ENCODE measurements at places on chromosomes 2 and 18.

DNA sequence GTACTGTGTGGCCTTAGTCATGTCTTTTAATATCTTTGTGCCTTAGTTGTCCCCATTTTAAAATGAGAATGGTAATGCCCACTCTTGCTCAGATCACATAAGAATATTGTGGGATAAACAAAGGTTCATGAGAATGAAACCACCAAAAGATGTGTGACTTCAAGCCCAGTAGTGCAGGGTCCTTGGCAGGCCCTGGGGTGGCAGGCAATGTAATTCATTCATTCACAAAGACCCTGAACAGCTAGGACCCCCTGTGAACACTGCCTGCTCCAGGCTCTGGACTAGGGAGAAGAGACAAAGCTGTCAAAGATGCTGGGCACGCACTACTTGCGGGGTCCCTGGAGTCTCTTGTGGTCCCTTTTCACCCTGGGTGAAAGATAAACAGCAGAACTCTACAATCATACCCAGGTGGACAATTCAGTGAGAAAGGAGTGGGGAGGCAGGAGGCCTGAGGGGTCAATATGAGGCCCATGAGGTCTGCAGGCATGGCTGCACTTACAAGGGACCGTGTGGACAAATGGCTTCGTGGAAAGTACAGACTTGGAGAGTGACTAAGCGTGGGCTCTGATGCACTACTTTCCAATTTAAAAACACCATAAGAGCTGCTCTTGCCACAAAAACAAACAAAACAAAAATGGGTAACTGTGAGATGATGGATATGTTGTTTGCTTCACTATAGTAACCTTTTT is 136.1 kb downstream of the SMAD7 start:
- no peak for DNase-seq

DNA sequence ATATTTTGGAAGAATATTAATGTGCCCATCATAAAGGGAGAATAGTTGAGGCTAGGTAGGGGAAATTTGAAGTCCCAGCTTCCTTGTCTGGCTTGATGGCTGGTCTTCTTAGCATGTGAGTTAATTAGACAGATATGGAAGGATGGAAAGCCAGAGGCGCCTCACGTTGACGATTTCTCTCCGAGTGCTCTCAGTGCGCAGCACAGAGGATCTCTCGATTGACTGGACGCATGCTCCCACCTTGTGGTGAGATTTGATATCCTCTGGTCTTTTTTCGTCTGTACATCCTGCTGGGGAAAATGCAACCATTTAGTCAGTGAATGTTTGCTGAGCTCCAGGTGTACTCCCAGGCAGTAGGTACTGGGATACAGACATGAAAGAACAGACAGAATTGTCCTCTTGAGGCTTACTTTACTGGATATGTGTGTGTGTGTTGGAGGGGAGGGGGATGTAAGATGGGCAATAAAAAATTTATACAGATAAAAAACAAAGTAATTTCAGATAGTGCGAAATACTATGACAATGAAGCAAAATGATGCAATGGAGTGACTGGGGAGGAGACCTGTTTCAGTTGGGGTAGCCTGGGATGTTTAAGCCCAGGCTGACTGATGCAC is 66.9 kb upstream of the ZNG1B start:
- peak; percentile 78 for DNase-seq

- no peak for DNase-seq
Observed at GRCh38 chr2:162932416-162932815, 93.8 kb upstream of the KCNH7 start.

DNA sequence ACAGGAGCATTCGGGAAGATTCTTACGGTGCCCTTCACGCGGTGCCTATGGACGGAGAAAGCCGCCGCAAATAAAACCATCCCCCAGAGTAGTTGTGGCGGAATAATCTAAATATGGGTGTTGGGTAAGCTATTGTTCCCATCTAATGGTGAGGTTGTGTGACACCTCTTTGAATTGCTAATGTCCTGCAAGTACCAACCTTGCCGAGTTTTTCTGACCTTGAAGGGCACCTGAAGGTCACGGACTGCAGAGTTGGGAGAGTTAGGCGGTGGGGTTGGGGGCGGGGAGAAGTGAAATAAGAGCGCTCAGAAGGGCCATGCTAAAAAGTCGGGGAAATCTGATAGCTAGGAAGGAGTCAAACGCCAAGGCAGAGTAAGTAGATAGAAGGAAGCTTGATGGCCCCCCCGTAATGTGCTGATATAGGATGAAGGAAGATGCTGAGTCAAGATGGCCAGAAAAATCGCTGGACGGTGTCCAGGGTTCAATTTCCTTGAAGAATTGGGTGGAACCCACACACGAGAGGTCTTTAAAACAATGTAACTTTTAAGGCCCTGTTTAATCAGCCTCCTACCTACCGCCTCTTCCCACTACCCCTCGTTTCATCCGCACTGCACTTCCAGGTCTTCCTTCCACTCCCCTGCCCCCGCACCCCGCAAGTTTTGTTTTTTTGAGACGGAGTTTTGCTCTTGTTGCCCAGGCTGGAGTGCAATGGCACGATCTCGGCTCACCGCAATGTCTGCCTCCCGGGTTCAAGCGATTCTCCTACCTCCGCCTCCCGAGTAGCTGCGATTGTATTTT is 600 bp downstream of the KATNAL2 start:
- peak; percentile 38 for DNase-seq

DNA sequence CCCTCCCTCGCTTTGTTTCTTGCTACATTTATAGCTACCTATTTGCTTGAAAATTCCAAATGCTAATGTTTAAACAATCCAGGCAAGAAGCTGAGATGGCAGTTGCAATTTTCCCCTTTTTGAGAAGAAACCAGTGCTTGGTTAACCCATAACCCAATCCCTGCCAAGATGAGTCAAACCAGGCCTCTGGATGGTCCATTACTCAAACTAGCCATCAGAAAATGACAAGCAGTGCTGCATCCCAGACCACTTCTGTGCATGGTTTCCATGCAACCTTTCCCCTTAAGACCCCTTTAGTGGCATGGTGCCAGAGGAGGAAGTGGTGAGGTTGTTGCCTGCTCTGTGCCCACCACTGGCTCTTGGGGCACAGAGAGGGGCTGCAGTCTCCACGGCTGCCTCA is 131.2 kb upstream of the RMP24 start:
- no peak for DNase-seq
